ENCODE measurements at places on chromosomes 7 and 10.

GRCh38 chr10:43110338-43111071 is 27.7 kb upstream of the CSGALNACT2 start:
- DNase-seq = no peak

DNA sequence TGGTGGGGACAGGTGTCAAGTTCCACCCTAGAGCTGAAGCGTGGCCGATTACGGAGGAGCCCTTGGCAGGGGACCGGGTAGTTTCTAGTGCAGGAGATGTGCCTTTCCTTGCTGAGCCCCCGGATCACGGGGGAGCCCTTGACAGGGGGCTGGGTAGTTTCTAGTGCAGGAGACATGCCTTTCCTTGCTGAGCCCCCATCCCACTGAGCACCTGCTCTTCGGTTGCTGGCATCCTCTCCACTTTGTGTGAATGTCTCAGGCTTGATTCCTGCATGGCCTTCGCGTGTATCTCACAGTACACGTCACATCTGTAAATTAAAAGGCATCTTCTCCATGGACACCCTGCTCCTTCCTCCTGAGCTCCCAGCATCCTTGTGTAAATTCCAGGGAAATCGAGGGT is 263.5 kb downstream of the ADARB2 start:
- no peak for DNase-seq

DNA sequence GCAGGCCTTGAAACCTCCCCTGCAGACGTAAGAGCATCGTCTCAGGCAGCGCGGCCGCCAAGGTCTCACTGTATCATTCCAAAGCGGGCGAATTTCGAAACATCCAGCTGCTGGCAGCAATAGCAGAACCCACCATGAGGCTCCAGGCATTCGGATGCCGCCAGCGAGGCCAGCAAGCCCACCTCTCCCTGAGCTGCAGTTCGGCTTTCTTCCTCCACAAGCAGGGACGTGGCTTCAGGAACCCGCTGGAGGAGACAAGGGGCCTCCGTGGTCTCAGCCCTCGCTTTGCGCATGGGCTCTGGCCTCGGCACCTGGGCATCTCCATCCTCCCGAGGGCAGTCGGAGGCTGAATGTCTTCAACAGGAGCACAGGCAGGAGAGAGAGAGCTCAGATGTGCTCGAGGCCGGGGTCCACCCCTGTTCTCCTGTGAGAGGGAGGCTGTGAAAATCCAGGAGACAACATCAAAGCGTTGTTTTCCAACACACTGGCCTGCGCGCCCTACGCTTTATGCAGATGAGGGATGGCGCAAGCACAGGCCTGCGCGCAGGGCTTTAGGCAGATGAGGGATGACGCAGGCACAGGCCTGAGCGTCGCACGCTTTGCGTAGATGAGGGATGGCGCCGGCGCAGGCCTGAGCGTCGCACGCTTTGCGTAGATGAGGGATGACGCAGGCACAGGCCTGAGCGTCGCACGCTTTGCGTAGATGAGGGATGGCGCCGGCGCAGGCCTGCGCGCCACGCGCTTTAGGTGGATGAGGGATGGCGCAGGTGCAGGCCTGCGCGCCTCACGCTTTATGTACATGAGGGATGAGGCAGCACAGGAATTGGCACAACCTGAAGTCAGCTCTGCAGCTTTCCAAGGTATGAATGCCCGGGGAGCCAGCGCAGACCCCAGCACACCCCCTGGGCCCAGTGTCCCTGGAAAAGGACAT is 103.2 kb downstream of the WDR37 start:
- DNase-seq = no peak

DNA sequence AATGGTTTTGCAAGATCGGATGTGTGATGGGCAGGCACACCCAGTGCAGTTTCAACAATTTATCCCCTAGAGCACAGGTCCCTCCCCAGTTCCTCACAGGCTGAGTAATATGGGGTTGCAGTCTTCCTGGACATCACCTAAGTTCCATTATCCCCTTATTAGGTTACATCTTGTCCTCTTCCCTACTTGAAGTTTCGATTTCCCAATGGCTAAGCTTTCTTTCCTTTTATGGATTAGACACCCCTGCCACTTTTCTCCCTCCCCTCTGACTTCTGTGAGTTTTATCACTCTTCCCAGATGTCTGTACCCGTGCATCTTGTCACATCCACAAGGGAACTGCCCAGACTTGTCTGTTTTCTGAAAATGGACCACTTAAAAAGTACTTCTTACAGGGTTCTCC is 2.4 kb upstream of the NIPSNAP2 start:
- DNase-seq = no peak

- no peak for DNase-seq
Measured at GRCh38 chr7:114659409-114660125, 245.0 kb downstream of the FOXP2 start.

DNA sequence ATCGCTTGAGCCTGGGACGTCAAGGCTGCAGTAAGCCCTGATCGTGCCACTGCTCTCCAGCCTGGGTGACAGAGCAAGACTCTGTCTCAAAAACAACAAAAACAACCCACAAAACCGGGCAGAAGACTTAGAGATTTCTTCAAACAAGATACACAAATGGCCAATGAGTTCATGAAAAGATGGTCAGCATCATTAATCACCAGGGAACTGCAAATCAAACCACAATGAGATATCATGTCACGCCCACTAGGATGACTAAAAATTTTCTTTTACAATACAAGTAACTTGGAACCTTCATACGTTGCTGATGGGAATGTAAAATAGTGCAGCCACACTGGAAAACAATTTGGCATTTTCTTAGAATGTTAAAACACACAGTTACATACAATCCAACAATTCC is 77.3 kb upstream of the GRID1 start:
- no peak for DNase-seq

DNA sequence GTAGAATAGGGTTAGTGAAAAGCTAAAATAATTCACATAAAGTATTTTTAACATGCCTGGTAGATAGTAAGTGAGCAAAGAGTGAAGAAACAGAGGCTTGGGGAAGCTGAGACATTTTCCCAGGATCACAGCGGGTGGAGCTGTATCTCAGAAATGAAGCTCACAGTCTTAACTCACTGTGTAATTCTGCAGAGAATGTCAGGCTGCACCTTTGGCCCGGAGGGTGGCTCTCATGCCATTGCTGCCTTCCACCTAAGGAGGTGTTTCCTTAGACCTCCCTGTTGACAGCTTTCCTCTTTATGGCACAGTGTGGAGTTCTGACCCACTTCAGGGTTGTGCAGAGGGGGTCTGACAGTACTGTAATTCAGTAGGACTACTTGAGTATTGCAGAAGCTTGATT is 2.9 kb upstream of the GTPBP4 start:
- no peak for DNase-seq
